ENCODE measurements at places on chromosomes 6 and 20.
A peak's percentile ranks its signal among the peaks of the same experiment; 100 is the strongest.

- DNase-seq: no peak
These were observed 17.7 kb downstream of the FAM83B start for GRCh38 chr6:54864272-54864671.

DNA sequence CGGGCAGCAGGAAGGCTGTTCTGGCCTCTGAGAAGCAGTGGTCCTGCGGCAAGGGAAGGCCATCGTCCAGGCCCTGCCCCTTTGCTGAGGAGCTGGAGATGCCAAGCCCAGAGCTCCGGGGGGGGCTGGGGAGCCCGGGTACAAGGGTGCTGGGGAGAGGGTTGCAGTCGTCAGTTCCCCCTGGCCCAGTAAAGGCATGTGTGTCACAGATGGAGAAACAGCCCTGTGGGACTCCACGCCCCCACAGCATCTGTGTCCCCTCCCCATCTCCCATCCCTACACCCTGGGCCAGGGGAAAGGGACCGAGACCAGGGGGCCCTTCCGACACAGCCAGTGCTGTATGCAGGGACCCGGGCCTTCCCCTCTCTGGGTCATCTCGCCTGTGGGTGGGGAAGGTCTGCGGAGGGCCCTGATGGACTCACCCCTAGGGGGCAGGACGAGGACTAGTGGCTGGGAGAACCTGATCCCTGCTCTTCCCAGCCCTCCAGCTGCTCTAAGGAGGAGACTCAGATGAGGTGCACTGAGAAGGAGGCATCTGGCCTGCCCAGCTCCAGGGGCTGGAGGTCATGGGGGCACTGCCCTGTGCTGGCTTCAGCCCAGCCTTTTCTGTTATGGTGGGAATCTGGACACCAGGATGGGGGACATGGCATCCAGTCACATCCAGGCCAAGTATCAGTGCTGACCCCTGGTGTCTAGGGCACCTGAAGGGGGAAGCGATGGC is 609 bp downstream of the MYL9 start:
- no peak for DNase-seq

- no peak for DNase-seq
These were observed 93.6 kb downstream of the ARMC2 start for GRCh38 chr6:108941859-108942258.

DNA sequence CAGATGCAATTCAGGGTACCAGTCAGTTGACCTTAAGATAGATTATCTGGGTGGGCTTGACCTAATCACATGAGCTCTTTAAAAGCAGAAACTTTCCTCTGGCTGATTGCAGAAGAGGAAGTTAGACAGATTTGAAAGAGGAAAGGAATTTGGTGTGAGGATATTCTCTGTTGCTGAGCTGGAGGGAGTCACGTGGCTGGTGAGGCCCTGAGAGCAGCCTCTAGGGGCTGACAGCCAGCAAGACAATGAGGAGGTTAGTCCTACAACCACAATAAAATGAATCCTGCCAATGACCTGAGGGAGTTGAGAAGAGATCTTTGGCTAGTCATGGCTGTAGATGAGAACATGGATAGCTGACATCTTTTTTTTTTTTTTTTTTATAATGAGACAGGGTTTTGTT is 87.0 kb upstream of the B3GAT2 start:
- no peak for DNase-seq

GRCh38 chr20:6699921-6700562 is 67.4 kb upstream of the BMP2 start:
- DNase-seq: no peak

DNA sequence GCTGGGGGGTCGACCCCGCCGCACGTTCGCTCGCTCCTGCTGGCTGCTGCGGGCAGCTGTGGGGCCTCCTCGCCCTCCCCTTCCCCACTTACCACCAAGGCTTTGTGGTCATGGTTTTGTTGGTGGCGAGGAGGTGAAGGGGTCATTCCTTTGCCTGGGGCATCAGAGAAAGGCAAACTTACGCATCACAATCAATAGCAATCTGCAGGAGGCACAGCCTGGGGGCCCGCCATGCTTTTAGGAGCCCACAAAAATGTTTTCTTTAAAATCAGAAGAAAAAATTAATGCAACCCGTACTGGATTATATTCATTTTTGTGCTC is 137.0 kb downstream of the IMPG1 start:
- no peak for DNase-seq

DNA sequence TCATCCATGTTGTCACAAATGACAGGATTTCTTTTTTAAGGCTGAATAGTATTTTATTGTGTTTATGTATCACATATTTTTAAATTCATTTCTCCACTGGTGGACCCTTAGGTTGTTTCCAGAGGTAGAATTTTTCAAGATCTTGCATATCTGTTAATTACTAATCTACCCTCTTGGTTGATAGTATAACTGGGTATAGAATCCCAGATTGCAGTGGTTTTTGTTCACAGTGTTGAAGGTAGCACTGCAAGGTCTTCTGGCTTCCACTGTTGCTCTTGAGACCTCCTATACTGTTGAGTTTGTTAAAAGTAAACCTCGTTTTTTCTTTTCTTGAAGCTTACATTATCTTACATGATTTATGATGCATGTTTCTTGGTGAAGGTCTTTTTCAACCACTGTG is 22.9 kb downstream of the CDC5L start:
- DNase-seq: no peak

GRCh38 chr6:138454981-138455706 is 44.1 kb downstream of the NHSL1 start:
- DNase-seq: no peak

GRCh38 chr20:44296011-44296410 is 15.0 kb downstream of the FITM2 start:
- no peak for DNase-seq

DNA sequence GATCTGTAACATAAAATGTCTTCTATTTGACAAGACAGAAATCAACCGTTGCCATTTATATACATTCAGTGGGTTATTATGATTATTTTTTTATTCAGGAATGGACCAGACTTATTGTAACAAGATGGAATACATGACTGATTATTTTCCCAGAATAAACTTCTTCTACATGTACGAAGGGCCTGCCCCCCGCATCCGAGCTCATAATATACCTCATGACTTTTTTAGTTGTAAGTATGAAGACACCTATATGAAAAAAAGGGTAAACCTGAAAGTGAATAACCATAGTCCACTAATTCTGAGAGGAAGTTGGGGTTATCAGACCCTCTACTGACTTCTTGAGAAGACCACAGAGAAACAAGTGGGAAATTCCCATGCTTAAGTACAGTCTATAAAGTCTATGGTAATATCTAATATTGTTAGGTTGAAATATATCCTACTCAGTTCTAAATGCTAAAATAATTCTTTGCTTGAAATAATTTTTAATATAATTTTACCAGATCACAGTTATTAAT is 15.9 kb downstream of the OR2A4 start:
- DNase-seq: no peak

DNA sequence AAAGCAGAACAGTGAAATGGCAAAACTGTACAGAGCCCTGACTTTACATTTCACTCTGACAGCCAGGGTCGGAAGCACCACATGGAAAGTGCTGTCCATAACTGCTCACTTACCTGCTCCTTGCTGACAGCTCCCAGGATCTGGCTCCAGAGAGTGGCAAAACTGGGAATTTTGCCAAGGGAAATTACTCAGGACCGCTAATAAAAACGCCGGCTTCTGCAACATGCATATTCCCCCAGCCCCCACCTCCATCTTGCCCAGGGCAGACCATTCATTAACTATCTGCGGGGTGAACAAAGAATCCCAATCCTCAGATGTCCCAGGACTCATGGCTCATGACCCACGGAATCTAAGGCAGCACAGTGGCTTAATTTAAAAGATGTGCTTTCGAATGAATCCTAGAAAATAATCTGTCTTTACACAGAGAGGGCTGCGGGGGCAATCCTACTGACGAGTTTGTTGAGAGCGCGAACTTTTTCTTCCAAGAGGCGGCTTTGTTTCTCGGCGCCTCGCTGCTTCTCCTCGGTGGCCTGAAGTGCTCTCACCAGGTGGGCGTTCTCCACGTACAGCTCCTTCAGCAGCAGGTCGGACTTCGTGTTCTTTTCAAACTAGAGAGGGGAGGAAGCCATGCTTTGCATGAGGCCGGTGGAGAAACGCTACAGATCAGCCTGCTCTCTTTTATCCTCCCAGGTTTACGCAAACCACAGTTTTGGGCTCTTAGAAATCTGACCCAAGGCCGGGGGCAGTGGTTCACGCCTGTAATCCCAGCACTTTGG is 45.8 kb downstream of the GINS1 start:
- DNase-seq: no peak

GRCh38 chr20:50193836-50194421 is 3.3 kb downstream of the CEBPB start:
- DNase-seq: no peak

GRCh38 chr6:2744209-2744771 is 6.4 kb downstream of the MYLK4 start:
- DNase-seq: no peak

DNA sequence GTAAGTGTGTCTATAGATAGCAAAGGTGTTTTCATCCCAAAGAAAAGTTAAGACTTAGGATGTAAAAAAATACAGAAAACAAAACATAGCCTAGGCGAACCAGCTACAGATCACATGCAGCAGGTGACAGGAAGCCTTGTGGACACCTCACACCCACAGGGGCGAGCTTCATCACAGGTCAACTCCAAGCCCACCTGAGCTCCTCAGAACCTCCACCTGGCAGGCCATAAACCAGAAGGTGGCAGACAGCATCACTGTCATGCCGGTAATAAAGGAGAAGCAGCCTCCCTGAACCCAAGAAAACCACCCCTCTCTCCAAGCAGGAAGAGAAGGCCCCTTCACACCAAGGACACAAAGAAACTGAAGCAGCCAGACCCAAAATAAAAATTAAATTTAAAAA is 1.0 kb downstream of the RALGAPA2 start:
- DNase-seq: no peak

- no peak for DNase-seq
These were observed 17.0 kb downstream of the MRPS18A start for GRCh38 chr6:43670623-43670986.

DNA sequence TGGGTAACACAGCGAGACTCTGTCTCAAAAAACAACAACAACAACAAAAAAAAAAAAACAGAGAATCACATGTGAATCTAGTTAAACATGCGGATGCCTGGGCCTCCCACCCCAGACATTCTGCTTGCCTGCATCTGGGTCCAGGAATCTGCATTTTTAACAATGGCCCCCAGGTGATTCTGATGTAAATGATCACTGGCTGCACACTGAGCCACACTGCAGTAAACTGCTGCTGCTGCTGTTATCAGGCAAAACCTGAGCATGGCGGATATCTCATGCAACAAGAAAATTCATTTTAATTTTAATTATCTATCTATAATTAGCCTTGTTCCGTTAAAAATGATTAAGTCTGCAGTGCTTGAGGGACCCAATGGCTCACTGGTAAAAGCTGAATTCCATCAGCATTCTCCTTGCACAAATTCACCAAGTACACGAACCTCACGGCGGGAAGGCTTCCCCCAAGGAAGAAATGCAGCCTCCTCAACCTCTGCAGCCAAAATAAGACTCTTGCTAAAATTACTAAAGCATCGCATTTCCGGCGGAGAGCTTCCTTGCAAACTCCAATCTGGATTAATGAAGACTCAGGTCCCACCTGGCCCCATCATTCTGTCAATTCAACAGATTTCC is 81.6 kb upstream of the SNX9 start:
- no peak for DNase-seq

- DNase-seq: no peak
These were observed 37.4 kb downstream of the IL22RA2 start for GRCh38 chr6:137136065-137136464.

GRCh38 chr20:50794181-50794845 is 548 bp upstream of the BCAS4 start:
- DNase-seq: peak; percentile 50

GRCh38 chr20:32564440-32564839 is 20.7 kb downstream of the NOL4L start:
- no peak for DNase-seq

GRCh38 chr6:108116546-108117426 is 42.2 kb upstream of the OSTM1 start:
- DNase-seq: no peak

GRCh38 chr6:119881416-119881815 is 531.9 kb upstream of the MAN1A1 start:
- DNase-seq: no peak

- DNase-seq: no peak
These were observed 7.3 kb upstream of the PCMTD2 start for GRCh38 chr20:64247970-64248841.

DNA sequence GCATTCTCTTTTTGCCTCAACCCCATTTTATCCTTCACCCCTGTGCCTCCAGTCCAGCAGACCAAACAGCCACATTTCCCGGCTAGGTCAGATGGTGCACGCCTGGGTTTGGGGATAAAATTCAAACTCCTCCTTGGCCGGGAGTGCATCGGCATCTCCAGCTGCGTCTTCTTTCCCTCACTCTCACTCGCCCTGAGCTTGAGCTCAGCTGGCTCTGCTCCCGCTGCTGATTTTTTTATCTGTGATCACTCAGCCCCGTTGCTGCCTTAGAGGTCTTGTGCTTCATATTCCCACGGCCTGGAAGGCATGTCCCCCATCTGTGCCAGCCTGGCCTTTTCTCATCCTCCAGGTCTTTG is 6.8 kb upstream of the EZR start:
- no peak for DNase-seq

- no peak for DNase-seq
These were observed 251.2 kb downstream of the SLC24A3 start for GRCh38 chr20:19463597-19463996.

DNA sequence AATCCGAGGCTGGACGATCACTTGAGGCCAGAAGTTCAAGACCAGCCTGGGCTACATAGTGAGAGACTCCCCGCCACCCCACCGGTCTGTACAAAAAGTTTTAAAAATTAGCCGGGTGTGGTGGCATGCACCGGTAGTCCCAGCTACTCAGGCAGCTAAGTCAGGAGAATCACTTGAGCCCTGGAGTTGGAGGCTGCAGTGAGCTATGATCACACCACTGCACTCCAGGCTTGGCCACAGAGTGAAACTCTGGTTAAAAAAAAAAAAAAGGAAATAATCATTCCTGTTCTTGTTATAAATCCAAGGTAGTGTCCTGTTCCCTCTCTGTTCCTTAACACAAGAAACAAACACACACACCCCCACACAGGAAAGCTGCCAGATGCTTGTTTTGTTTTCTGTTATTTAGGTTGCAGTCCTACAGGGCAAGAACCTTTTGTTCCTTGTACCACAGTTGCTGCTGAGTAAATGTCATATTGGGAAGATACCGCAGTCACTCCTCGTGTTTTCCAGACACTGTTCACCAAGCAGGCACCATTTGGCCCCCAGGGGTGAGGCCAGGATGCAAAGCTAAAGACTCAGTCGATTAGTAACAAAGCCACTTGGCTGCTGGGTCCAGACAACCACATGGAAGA is 28.9 kb downstream of the ASIP start:
- DNase-seq: no peak

GRCh38 chr6:43910638-43911353 is 140.8 kb downstream of the VEGFA start:
- peak; percentile 26 for DNase-seq

- no peak for DNase-seq
These were observed 1633.9 kb downstream of the GRIK2 start for GRCh38 chr6:103027271-103027931.
